ENCODE measurements at places on chromosomes 13 and 19.

DNA sequence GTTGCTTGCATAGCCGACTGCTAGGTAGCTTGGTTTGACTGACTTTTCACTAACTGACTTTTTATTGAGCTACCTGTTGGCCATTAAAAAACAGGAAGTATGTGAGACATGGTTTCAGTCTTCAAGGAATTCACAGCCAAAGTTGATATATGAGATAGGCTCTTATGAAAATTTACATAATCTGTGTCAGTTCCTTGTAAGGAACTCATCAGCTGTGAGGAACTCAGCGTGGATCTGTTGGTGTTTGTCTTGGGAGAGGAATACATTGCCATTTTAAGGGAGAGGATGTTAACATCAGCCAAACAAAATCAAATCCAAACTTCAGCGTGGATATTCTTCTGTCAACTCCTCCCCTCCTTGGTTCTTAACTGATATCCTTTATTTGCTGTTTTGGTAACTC is 2.0 kb downstream of the RNF113B start:
- no peak for DNase-seq

GRCh38 chr19:5615756-5616327 is 6.7 kb downstream of the SAFB2 start:
- no peak for DNase-seq

- DNase-seq: no peak
These were observed 65.6 kb downstream of the CELF5 start for GRCh38 chr19:3289971-3290569.

DNA sequence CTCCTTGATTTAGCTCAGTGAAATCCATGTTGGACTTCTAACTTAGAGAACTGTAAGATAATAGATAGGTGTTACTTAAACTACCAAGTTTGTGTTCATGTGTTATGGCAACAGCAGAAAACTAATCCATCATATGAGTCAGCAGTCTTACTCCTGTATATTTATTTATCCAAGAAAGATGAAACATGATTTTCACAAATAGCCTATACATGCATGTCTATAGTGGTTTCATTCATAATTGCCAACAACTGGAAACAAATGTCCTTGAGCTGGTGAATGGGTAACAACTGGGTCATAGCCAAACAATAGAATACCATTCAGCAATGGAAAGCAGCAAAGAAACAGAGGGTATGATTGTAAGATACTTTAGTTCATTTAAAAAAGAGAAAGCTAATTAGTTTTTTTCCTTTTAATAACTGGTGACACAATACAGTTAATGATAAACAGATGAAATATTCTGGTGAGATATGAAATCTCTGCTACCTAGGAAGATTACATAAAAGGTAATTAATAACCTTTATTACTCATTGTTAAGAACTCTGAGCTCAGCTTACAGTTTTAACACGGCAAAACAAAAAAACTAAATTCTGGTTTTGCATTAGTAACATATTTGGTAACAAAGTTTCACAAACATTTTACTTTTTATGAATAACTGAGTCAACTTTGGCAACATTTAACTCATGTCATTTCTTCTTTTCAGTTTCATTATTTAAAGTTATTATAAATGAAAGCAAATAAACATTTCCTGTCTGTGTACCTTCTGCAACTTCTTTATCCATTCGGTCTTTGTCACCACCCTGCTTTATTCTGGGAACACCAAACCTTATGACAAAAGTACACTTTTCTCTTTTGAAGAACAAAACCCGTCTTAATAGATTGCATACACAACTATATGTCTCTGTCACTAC is 181.3 kb downstream of the LIG4 start:
- DNase-seq: no peak

- DNase-seq: no peak
These were observed 876 bp downstream of the SACS start for GRCh38 chr13:23432626-23433025.

DNA sequence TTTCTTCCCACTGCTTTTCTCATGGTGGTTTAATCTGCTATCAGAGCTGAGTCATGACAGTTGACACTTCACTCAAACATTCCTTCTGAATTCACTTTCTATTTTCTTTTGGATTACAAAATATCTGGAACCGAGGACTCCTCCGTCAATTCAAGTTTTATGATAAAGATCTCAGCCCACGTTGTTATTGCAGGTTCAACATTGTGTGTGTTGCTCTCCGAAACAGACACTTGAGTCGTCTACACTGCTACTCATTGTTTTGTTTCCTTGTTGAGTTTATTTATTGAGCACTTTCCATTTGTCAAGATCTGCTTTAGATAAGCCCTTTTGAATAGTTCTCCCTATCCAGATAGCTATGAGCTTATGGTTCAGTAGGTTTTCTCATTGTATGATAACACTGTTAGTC is 636.1 kb upstream of the GPC6 start:
- no peak for DNase-seq

DNA sequence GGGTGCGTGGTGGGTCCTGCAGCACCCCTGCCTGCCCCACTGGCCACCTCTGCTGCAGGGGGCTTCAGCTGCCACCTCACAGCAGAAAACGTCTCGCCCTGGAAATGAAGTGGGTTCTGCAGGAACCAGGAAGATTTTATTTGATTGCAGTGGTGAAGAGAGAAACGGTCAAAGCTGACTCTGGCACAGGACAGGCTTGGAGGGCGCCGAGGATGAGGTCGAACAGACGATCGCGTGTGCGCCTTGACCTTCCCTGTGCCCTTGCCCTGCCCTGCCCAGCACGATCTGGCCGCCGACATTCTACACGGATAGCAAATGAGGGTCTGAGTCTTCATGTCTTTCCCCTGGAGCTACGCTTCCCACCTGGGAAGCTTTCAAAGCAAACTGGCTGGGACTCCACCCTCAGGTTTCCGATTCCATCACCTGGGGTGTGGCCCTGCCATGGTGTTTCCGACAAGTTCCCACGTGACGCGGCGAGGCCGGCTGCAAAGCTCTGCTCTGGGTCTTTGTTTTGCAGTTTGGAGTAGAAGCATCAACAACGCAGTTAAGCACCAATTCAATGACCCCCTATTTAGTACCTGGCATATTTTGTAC is 50.3 kb upstream of the TUBGCP3 start:
- no peak for DNase-seq

- no peak for DNase-seq
These were observed 310.7 kb downstream of the MYO16 start for GRCh38 chr13:108940121-108940520.

DNA sequence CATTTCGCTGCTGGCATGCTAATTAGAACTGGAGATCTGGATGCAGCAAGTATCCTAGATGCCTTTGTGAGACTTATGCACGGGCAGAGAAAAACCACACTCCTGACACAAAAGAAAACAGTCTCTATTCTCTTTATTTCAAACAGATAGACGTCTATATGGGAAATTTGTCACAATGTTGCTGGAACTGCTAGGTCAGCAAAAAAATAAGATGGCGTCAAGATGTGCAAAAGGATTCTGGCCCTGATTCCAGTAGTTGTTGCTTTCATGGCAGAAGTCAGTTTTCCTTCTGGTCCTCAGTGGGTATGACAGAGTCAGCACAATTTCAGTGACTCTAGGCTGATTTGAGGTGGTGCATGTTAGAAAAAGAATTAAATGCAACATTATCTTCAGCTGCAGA is 1068.0 kb downstream of the SLITRK5 start:
- no peak for DNase-seq

DNA sequence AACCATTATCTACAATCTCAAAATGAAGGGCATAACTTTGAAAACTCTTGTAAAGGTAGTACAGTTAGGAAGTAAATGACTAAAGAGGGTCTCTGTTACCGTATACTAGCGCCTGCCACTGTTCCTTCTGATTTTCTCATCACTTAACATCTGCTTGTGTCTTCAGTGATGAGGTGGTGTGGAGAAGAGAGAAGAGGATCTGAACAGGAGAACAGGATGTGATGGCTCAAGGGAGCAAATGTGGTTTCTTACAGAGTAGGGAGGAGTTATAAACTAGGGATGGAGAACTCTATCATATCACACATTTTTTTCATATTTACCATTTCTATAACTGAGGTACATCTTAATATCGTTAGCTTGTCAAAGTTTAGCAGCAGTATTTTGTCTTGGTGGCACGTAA is 1.1 kb downstream of the KCTD4 start:
- DNase-seq: no peak

DNA sequence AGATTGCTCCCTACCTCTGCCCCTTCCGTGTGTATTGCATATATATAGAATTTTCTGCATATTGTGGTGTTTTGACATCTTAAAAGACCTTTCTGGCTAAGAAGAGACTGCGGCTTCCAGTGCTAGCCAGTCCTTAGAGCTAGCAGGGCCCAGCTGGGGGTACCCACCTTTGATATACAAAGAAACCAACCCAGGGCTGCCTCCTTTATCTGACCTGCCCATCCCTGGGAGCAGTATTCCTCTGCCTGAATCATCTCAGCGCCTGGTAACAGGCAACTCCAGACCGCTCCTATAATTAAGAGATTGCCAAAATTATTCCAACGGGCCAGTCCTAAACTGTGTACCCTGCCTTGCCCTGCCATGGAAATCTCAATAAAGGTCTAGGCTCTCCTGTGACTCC is 186.3 kb upstream of the RNF113B start:
- no peak for DNase-seq

DNA sequence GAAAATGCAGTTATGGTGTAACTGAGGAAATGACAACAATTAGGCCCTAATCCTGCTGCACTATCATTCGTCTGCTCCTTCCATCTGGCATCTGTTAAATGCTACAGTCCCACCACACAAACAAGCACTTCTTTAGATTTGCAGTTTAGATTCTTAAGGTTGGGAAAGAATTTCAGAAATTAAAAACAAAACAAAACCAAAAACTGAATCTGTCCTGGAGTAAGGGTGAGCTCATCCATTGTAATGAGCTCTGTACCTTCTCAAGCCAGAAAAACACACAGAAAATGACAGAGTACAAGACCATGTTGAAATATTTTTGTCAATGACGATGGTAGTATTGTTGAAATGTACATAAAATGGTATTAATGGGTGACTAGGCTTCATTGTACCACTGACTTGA is 28.3 kb downstream of the SMAD9 start:
- no peak for DNase-seq

- DNase-seq: no peak
These were observed 38.4 kb downstream of the ACTN4 start for GRCh38 chr19:38685666-38686529.

DNA sequence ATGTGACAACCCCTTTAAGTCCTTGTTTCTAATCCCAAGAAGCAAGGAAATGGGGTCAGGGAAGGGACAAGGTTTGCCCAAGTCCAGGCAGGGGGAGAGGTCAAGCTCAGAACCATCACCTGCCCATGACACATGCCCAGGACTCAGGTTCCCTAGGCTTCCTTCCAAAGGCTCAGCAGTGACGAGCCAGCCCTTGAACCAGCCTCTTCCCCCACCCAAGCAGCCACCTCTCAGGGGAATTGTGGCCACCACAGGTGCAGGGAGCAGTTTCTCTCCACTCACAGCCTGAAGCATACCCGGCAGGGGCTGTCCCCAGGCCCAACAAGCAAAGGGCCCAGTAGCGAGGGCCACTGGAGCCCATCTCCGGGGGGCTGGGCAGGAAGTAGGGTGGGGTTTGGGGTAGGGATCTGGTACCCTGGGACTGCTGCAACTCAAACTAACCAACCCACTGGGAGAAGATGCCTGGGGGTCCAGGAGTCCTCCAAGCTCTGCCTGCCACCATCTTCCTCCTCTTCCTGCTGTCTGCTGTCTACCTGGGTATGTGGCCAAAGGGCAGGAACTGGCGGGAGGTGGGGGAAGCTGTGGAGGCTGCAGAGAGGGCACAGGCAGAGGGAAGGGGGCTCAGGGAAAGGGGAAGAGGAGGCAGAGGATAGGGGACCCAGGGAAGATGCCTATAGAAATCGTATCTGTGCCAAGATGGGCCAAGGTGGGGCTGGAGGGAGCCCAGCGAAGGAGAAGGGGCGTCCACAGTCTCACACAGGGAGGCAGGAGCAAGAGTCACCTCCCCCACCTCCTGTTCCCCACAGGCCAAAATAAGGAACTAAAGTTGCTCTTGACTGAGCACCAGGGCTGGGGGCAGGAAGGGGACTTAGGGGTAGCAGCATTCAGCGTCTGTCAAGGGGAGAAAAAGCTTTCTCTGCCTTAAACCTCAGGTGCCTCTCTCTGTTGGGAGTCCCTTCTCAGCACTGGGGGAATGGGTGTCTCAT is at the start of gene CD79A:
Gene CD79A, plus strand, starts transcription at position 433 of the 986 bp plus-strand sequence. Its CDS starts 26 bp downstream, at position 459.
- DNase-seq: no peak

DNA sequence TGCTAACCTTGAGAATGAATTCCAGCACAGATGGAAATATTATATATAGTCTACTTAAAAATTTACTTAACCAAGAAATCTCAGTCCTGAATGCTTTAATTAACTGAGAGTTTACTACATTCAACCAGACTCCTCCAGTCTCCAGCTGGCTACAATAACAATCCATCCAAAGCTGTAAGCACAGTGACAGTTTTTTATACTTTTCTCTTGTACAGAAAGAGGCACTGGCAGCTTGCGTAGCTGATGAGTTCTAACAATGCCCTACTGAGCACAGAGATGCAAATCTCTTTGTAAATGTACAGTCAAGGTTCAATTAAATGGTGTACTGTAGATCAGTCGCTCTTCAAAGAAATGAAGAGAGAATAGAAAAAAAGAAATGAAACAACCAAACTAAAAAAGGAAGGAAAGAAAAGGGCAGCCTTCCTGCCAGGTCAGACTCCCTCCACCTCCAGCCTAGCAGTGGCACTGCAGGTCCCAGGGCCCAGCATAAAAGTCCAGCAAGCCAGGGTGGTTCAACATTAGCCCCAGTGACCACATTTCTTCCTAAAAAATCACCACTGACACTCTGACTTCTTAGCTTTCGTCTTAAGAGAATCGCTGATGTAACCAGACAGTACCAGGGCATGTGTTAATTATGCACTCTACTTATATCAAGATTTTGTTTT is 88.4 kb downstream of the SACS start:
- no peak for DNase-seq

- no peak for DNase-seq
These were observed 462.5 kb upstream of the SLITRK5 start for GRCh38 chr13:87208636-87209035.

GRCh38 chr13:65940720-65941119 is 1289.4 kb downstream of the PCDH9 start:
- no peak for DNase-seq

DNA sequence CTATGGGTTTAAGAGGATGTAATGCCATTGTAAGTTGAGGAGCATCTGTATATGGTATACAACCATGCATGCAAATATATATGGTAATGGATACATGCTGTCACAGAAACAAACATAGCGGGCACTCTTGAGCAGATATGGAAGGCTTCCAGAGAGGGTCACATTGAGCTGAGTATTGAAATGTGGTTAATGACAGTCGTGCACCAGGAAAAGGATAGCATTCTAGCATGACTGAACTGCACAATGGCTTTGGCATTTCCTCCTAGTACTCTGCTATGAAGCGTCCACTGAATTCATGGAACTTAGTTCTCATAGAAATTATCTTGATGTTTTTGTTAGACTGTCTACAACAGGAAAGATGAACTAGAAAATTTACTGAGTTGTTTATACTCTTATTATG is 25.2 kb downstream of the DGKH start:
- no peak for DNase-seq

DNA sequence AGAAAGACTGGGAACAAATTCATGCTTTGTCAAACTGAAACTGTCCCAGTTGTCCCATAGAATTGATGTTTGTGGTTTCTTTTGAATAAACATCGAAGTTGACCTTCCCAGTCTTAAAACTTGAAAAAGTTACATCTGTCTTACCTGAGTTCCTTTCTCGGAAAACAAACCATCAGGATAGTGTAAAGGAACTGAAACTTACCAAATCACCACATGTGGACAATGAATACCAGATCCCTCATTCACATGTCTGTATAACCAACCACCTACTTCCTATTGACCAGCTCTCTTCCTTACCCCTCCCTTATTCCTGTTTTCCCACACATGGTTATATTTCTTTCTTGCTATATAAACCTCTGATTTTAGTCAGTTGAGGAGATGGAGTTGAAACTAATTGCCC is 791.7 kb upstream of the PCDH20 start:
- DNase-seq: no peak

GRCh38 chr19:51002089-51002532 is 707 bp upstream of the KLK8 start:
- no peak for DNase-seq

Data from right renal pelvis (tissue), 4 donors.